NCI-H1694 treated with DMSO at 0.1 percent for 48 hours (cell line): ENCODE measurements at places on chromosomes 3 and 15.

- DNase-seq = no peak
Observed at GRCh38 chr15:35713733-35714132, 167.8 kb upstream of the DPH6 start.

GRCh38 chr15:81050805-81051204 lies 50.1 kb downstream of the TLNRD1 start:
- no peak for DNase-seq

- no peak for DNase-seq
Observed at GRCh38 chr3:115415246-115415996, 207.9 kb upstream of the GAP43 start.

DNA sequence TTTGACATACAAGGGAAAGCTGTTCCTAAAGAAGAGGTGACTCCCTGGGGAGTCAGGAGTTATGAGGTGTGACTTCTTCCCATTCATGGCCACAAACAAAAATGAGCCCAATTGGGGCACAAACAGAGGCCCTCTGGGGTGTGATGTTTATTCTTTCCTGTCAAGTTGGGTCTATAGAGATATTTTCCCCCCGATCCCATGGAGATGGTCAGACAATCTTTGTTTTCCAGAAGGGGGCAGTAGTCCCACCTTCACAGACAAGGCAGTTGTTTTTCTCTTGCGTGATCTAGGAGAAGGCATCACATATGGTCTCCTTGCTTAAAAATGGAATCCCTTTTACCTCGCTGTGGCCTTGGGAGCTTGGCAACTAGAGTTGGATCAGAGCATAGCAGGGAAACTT lies 110.3 kb downstream of the MFSD1 start:
- no peak for DNase-seq

DNA sequence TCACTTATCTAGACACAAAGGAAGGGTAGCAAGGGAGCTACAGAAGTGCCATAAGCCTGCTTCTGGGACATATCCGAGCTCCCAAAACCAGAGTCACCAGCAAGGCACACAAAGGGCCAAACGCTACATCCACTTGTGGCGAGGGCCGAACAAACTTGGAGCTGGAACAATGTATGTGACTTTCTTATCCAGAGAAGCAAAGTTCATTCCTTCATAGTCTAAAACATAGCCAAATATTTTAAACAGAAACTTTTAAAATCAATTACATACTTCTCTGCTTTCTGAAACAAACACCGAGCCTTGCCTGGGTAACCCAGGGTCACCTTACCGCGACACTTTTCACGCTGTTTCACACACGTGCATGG lies 15.9 kb downstream of the ZXDC start:
- no peak for DNase-seq
